ENCODE measurements at places on chromosomes 13 and 19. TPM values are rescaled to one million over a fixed set of nuclear protein-coding genes. Genes with fewer than 3 reads are reported as not detected.

GRCh38 chr13:28049880-28050875 is 50.2 kb downstream of the FLT3 start:
- DNase-seq: no peak

DNA sequence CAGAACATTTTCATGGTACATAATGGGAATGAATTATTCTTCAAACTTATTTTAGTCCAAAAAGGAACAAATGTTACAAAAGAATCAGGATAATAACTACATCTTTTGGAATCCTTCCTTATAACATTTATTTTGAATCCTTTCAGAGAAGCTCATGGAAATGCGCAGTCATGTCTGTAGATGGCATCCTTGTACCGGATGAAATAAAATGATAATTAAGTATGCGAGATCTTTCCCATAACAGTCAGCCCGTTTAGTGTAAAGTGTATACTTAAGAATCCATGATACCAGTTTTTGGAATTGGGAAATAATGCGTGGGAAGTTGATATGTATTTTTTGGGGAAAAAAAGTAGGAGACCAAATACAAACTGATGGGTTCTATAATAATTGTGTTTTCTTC is 418.8 kb downstream of the GPC5 start:
- no peak for DNase-seq

DNA sequence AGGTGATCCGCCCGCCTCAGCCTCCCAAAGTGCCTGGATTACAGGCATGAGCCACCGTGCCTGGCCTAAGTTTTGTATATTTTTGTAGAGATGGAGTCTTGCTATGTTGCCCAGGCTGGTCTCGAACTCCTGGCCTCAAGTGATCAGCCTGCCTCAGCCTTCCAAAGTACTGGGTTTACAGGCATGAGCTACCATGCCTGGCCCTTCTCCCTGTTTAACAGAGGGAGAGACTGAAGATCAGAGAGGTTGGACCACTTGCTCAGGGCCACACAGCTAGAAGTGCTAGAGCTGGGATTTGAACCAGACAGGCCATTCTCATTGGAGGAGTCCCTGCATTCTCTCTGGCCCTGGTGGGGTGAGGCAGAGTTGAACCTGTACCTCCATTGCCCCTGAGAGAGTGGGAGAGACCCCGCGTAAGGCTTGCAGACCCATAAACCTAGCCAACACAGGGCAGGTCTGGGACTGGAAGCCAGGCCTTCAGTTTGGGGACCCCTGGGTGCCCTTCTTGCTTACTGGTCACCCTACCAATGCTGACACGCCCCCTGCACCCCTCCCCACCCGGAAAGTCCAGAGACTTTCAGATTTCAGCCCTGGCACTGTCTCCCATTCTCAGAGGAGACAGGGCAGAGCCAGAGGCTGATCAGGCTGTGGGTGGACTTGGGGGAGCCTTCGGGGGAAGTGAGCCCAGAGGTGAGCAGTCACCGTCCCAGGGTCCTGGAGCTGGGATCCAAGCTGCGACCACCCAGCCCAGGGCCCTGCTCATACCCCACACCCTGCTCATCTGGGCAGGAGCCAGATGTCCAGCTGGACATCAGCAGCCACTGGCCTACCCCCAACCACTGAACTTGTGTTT is 13.3 kb downstream of the TTYH1 start:
- DNase-seq: peak; percentile 58

GRCh38 chr13:55439450-55439849 is 1701.3 kb upstream of the PRR20A start:
- peak; percentile 18 for DNase-seq

GRCh38 chr13:34810996-34811395 is 131.1 kb upstream of the NBEA start:
- DNase-seq: no peak

MARCHF2 gene
- total RNA-seq: 69.8 TPM

POU2F2 gene
- under 0.01 TPM for total RNA-seq
